Stimulated activated CD4-positive, alpha-beta T cell treated with anti-CD3 and anti-CD28 coated beads, TNF-alpha, amount 100 ng/mL, for 24 hours (primary cell): ENCODE measurements at places on chromosomes 7 and 10.
A peak's percentile ranks its signal among the peaks of the same experiment; 100 is the strongest.

- no peak for DNase-seq
These were observed 33.8 kb upstream of the RNF32 start for GRCh38 chr7:156606691-156607331.

GRCh38 chr10:106519376-106520030 is 645.0 kb downstream of the SORCS1 start:
- DNase-seq: no peak

DNA sequence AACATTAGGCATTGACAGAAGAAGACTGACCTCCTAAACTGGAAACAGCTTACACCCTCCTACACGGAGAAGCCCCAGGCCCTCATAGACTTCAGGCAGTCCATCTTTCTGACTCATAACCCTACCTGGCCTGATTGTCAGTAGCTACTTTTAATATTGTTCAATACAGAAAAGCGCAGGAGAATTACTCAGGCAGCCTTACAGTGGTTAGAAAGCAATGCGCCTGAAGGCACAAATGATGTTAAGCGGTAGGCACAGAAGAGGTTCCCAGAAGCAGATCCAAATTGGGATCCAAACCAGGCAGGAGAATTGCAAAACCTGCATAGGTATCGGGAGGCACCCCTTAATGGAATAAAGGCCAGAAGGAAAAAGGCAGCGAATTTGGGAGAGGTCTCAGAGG is 5.4 kb upstream of the CYREN start:
- no peak for DNase-seq

DNA sequence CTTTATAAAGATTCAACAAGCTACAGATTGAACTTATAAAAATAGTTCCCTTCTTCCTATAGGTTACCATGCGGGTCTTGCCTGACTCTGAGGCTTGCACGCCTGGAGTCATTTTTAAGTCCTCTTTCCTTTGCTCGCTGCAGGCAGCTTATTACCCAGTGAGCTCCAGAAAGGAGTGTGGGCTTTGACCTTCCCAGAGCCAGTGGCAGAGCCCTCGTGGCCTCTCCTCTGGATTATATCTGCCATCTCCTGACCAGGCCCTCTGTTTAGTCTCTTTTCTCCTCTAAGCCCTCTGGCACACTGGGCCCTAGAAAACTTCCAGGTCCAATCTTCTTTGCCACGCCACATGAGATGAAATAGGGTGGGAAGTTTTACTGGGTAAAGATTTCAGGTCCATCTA is 39.9 kb upstream of the EZH2 start:
- no peak for DNase-seq

DNA sequence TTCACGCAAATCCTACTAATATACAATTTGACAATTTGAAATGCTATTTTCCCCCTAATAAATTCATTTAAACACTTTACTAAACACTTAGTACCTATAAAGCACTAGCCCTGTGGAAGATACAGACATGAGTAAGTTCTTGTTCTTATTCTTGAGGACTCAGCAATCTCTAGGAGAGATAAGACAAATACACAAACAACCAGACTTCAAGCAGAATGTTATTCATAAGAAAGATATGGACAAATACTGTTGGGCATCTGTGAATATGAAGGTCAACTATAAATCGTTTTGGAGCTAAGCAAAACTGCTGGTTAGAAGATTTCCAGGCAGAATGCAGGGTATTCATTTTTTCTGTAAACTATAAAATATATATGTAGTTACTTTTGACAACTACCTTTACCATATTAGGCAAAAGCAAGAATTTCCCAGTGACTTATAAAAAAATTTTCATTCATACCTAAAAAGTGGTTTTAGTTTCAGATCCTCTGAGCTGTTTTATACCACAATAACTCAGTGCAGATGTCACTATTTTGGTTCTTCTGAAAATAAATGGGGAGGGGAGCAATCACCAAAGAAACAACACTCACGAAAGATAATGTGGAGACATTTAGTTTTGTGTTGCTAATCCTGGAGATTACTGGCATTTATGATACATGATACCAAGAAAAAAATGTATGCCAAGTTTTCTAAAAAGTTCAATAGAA is 3.8 kb downstream of the VPS41 start:
- no peak for DNase-seq

GRCh38 chr10:55353414-55353813 is 552.4 kb upstream of the PCDH15 start:
- no peak for DNase-seq

- DNase-seq: no peak
These were observed 43.9 kb upstream of the EEPD1 start for GRCh38 chr7:36109013-36109627.

- DNase-seq: no peak
These were observed 4.3 kb downstream of the MYO1G start for GRCh38 chr7:44974549-44974948.

GRCh38 chr10:115300080-115300479 is 206.9 kb downstream of the ATRNL1 start:
- DNase-seq: no peak

DNA sequence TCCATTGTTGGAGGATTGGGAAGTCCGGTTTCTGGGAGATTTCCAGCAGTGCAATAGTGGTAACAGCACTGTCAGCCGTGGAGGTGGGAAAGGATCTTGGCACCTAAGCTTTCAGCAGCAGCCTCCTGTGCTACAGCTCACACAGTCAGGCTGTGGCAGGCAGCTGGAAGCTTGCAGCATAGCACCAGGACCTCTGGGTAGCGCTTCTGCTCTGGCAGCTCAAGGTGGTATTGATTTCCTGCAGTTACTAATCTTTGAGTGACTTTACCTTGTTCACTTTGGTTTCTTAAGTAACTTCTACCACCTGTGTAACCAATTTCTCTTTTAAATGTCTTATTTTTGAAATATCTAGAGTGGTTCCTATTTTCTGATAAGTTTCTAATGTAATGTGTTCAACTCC is 130.5 kb downstream of the LHFPL3 start:
- DNase-seq: no peak

DNA sequence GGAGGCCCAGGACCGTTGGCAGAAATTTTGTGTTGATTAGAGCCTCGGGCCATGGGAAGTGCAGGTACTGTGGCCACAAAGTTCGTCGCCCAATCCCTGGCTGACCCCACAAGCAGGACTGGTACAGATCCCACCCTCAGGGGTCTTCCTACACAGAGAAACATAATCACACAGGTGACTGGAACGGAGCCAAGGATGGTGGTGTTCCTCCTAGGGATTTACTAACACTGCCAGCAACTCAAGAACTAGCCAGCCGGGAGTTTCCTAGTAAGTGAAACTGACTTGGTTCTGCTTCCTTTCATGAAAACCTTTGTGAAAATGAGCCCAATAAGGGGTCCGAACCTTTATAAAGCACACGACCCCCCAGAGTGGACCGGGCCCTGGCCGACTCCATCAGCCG is 5.7 kb downstream of the CUX1 start:
- DNase-seq: no peak

GRCh38 chr10:122342293-122343134 is 32.0 kb upstream of the PLEKHA1 start:
- DNase-seq: peak; percentile 32

GRCh38 chr10:89001729-89002072 is 11.1 kb downstream of the FAS start:
- no peak for DNase-seq

- DNase-seq: no peak
These were observed 65.3 kb upstream of the NPTX2 start for GRCh38 chr7:98551611-98552273.
